Stimulated activated CD4-positive, alpha-beta T cell treated with anti-CD3 and anti-CD28 coated beads, Interleukin-4, amount 100 ng/mL, for 48 hours (primary cell): ENCODE measurements at places on chromosomes 3 and 15.
A peak's percentile ranks its signal among the peaks of the same experiment; 100 is the strongest.

DNA sequence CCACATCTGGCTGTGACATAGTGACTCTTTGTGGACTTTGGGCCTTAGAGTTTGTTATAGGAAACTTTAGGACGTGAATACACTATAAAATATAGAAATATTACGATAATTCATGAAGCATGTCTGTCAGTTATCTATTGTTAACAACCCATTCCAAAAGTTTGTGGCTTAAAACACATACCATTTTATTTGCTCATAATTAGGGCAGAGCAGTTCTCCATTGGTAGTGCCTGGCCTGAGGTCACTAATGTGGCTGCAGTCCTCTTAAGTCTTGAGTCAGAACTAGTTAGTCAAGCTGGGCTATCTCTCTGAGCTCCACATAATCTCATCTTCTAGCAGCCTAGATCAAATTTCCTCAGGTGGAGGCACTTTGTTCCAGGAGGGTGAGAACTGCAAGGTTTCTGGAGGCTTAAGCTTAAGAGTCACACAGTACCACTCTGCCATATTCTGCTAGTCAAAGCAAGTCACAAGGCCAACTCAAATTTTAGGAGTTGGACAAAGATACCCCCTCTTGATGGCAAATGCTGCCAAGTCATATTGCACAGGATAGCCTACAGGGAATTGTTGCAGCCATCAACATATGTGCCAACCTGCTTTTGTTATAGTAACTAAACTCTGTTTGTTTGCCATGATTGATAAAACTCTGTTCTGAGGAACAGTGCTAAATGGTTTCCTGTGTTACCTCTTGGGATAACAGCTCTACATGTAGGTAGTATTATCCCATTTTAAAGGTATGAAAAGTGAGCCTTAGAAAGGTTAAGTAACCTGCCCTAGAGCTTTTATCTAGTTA, 8.7 kb downstream of the ATXN7 start:
- DNase-seq, result no peak

DNA sequence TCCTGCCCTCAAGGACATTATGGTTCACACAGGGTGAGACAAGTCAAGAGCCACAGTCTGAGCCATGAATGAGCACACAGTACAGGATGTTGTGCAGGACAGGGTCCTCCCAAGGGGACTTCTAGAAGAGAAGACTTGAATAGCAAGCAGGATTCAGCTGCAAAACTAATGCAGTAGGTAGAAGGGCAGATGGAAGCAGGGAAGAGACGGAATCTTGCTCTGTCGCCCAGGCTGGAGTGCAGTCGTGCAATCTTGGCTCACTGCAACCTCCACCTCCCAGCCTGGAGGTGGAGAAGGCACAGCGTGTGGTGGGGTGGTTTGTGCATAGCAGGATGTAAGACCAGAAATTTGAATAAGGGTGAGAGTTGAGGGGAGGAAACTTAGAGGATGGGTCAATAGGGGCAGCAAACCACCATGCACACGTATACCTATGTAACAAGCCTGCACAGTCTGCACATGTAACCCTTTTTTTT, 8.0 kb downstream of the BCL2L10 start:
- DNase-seq, result no peak

DNA sequence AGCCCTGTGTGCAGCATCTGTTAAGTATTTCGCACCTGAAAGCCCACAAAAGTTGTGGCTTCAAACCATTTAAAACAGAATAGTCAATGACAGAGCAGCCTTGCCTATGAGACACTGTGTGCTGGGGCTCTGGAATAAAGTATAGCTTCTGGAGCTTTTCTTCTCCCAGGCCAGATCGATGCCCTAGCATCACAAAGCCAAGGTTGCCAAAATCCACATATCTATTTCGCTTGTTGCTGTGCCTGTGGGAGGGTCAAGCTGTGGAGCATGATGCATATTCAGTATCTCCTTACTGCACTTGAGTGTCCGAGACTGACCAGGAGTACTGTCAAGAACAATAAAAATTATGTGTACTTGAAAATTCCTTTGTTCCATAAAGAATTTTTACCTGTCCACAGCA, 7.6 kb downstream of the PLOD2 start:
- DNase-seq, result no peak

DNA sequence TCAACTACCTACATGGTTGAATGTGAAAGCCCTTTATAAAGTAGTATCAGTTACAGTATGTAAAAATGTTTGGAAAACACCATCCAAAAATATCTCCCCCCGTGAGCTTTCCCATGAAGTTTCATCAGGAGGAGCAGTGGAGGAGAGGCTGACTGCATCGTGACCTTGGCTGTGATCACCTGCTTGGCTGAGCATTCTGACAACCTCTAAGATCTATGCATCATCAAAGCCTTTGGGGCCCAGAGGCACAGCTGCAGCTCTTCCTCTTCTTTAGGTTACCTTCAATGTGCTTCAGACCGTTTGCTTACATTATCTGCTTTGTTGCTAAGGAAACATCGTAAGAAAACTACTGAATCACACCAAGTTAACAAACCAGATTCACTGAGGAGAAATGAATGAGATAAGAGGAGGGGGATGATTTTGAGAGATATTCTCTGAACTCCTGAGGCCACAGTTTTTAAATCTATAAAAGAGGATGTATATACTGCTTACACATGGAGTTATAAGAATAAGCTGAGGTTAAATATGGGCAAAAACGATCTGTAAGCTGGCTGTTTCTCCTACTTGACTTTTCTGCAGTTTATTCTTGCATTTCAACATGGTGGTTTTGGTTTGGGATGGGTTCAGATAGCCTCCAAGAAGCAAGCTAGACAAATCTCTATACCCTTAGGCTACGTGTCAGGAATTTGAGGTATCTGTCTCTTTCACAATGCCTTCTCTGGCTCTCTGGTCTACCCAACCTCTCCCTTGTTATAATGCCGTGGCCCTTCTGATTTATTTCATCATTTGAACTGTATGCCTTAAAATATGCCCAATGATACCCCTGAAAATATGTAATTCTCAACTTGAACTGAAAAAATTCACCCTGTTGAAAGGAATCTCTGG, 4.0 kb downstream of the GCSAM start:
- peak; percentile 26 for DNase-seq

- DNase-seq, result no peak
Measured at GRCh38 chr3:37474901-37475331, 300.5 kb upstream of the LRRFIP2 start.

GRCh38 chr15:83174891-83175290, 32.7 kb downstream of the HDGFL3 start:
- no peak for DNase-seq

GRCh38 chr3:66140743-66141372, 79.9 kb upstream of the SLC25A26 start:
- no peak for DNase-seq

DNA sequence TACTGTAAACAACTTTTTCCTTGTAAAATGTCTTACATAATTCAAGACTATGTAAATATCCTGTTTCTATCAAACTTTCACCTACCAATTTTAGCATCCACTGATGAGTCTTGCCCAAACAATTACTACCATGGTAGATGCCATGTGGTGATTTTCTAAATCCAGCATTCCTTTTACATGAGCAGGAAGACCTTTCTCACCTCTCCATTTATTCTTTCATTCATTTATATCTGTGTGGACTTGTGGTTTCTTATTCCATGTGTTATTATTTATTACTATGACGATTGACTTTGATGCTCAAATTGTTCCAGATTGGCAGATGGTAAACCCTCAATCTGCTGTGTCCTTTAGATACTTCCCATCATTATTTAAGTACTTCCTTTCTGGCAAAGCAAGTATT, 62.4 kb downstream of the IFT57 start:
- DNase-seq, result no peak

DNA sequence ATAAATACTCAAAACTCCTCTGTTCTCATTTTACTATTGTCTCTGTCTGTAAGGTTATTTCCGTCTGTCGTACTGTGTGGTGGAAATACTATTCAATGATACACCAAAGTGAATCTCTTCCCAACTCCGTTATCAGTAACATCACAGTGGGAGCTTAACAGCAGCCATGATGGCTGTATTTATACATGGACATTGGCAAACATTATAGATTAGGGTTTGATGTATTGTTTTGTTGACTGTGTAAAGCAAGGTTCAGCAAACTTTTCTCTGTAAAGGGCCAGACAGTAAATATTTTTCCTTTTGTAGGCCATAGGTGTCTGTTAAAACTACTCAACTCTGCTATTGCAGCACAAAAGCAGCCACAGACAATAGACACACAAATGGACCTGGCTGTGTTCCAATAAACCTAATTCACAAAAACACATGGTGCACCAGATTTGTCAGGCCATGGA, 23.2 kb downstream of the LIPC start:
- no peak for DNase-seq

DNA sequence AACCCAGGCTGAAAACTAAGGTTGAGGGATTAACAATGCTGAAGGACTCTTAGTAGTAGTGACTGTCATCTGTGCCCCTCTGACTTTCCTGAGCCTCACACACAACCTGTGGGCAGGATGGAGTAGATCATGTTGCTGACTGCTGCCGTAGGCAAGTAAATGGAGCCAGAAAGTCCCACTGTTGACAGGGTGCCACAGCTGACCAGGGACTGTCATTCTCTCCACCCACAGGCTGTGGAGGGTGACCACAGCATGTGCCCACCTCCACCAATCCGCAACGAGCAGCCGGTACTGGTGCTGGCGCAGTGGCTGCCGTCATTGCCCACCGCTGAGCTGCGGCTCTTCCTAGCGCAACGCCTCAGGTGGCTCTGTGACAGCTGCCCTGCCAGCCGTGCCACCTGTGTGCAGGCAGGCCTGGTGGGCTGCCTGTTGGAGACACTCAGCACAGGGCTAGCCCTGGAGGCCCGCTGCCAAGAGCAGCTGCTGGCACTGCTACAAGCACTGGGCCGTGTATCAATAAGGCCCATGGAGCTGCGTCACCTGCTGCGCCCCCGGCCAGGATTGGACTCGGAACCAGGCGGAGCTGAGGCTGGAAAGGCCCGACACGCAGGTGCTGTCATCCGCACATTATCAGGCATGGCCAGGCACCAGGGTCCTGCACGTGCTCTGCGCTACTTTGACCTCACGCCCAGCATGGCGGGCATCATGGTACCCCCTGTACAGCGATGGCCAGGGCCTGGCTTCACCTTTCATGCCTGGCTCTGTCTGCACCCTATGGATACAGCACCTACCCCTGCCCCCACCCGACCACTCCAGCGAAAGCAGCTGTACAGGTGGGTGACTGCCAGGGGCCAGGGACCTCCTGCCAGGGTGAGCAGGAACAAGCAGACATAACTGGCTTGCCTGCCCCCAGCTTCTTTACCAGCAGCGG, 15.6 kb downstream of the NBEAL2 start:
- no peak for DNase-seq

DNA sequence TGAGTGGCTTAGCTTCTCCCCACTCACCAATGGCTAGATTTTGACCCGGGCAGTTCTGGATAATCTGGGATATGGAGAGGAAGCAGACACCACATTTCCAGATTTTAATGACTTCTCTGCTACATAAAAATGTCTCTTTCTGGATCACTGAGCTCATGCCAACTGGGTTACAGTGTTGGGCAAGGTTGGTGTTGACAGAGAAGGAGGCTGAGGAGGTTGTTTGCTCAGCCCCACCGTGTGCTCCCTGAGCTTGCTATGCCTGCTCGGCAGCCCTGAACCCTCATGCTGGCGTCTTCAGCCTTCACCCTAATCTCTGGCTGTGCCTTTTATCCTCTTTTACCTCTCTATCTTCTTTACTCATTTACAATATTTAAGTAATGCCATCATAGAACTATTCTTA, 53.0 kb upstream of the KPNA4 start:
- no peak for DNase-seq

DNA sequence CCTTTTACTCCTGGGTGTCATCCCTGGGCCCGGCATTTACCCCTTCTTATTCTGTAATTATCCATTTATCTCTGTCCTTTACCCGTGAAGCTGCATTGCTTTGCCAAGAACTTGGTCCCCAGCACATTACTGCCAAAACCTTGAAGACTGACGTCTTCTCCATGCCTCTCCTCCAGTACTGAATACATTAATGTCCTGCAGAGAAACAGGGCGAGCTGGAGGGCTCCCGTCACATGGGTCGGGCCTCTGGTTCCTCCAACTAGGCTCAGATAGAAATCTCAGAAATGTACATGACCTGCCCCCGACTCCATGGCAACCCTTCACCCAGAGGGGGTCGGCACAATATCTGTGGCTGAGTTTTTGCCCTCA, 445 bp downstream of the EFCAB12 start:
- DNase-seq, result no peak

- DNase-seq, result no peak
Measured at GRCh38 chr15:31062310-31062847, 39.1 kb downstream of the TRPM1 start.

DNA sequence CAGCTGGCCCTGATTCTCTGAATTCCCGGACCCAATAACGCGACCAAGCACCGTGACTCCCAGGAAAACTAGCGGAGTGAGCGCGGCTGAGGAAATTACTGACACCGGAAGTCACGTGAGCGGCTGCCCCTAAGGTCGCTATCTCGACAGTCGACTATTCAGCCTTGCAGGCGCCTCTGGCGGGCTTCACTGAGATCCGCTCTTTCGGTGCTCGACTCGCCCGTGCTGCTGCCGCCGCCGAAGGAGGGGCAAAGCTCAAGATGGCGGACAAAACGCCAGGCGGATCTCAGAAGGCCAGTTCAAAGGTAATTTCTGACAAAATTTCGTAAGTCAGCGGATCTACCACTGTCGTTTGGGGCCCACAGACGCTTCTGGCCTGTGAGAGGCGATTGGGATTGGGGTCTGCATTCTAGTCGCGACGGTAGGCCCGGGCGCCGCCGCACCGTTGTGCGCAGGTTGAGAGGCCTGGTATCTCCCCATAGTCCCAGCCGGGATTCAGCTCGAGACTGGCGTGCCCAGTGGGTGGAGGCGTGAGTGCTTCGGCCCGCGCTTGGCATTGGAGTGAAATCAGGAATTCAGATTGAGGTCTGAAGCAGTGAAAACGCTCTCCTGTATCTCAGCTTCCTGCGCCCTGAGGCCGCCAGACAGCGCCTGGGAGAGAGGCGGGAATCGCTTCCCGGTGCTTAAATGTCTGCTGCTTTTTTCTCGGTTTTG, at the start of gene U2SURP:
U2SURP (plus strand) TSS at position 202 of the 714 bp plus-strand sequence; CDS start at position 261, 59 bp downstream.
- peak; percentile 89 for DNase-seq

- DNase-seq, result no peak
Measured at GRCh38 chr3:193499136-193499770, 55.4 kb downstream of the ATP13A4 start.

DNA sequence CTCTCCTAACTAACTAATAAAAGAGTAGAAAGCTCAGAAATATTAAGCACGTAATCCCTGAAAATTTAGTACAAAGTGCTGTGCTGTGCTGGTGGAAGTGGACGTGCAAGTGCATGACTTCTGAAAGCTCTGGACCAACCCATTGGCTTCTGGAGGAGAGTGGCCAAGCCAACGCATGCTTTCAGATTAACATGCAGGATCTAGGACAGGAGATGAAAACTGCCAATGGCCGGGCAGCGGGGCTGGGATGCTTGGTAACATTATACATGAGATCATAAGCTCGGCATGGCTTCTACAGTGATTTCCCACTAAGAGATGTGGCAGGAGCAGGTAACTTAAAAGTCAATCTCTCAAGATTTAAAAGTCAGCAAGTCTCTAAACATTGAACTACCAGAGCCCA, 170.8 kb upstream of the SNTN start:
- DNase-seq, result no peak

- DNase-seq, result no peak
Measured at GRCh38 chr15:31500766-31501449, 174.3 kb downstream of the KLF13 start.
